GF-D8 (cell line): ENCODE measurements at places on chromosomes 3 and 15.

DNA sequence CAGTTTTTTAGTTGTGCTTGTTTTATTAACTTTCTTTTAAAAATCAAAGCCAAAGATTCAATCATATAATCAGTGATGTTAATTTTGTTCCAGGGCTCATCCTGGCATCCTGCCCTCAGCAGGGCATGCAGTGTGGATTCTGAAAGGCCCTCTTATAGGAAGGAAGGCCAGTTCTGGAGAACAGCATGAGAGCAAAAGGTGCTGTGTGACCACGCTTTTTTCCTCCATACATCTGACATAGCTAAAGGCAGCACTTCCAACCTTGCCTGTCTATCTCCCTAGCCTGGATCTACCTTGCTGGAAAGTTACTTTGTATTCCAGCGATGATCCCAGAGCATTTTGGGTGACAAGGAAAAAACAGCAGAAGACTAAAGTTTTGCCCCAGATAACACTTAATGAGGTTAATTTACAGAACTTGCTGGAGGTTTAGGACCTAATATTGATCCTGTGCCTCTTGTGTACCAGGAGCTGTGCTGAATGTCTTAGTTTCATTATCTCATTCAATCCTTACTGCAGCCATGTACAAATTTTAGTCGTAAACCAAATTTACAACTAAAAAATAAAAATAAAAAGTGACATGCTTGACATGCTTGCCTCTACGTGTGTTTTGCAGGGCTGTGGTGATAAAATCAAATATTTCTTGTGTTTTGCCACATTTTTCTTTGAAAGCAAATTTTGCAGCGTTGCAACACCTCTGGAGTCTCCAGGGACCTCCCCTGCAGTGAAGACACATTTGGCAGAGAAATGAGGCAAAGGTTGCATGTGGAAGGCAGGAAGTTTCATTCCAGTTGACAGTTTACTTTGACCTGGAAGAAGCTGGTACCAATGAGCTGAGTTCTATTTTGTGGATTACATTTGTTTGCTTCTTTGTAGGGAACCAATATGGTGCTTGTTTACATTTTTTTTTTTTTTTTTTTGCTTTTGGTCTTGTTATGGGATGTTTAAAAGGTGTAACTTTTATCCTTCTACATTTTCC is 13.2 kb downstream of the IL1RAP start:
- peak; percentile 48 for DNase-seq

- no peak for DNase-seq
Measured at GRCh38 chr15:29055876-29056275, 170.1 kb downstream of the APBA2 start.

- no peak for DNase-seq
Measured at GRCh38 chr15:57118013-57118799, 199.8 kb downstream of the TCF12 start.

DNA sequence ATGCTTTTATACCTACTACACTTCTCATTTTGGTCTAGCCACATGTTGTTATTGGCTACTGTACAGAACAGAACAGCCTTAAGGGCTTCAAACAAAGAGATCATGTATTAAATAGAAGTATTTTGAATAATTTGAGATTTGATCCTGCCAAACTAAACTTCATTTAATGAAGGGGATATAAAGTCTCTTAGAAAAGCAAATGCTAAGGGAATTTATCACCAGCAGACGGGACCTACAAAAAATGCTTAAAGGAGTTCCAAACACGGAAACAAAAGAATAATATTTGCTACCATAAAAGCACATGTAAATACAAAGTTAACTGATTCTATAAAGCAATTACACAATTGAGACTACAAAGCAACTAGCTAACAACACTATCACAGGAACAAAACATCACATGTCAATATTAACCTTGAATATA is 23.6 kb upstream of the FMN1 start:
- DNase-seq = no peak

DNA sequence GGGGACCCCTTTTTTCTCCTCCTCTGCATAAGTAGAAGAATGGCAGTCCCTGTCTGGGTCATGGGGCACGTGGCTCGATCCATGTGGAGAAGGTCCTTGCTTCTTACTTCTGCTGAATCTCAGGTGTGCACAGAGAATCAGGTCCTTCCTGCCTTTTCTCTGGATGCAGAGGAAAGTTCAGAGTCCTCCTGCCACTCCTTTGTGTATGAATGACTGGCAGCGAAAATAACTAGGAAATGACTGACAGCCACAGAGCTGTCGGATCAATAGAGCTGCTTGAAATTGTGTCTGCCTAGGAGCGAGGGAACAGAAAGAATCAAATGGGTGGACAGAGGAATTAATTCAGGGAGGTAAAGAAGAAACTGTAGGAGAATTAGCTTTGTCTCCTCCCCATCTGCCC is 49.6 kb upstream of the ROPN1 start:
- no peak for DNase-seq

- DNase-seq = no peak
Measured at GRCh38 chr3:62667714-62668113, 207.5 kb downstream of the CADPS start.

GRCh38 chr3:78258798-78259197 is 1218.9 kb downstream of the ROBO2 start:
- DNase-seq = no peak
